Activated CD4-positive, alpha-beta T cell treated with anti-CD3 and anti-CD28 coated beads, Interleukin-2, amount 50 U/mL, for 1 hour (primary cell): ENCODE measurements at places on chromosomes 12 and 14.

GRCh38 chr12:1666685-1667162 is 24.1 kb upstream of the ADIPOR2 start:
- no peak for DNase-seq

GRCh38 chr12:96526110-96526509 is 36.7 kb downstream of the CFAP54 start:
- DNase-seq, result no peak

- no peak for DNase-seq
These were observed 8.5 kb downstream of the CTDSP2 start for GRCh38 chr12:57837864-57838562.

DNA sequence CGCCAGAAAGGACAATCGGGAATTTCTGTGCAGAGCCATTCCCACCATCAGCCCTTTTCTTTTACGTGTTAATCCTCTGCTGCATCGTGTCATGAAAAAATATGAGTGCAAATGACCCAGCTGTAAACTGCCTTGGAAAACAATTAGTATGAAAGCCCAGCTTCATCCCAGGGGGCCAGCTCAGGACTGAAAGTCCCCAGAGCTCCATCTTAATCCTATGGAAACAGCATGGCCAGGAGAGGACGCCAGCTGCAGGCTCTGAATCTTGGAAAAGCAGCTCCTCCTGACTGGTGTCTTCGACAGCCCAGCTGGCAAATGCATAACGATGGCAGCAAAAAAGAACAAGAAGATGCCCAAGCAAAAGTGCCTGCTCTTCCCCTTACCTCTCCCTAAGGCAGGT is 191.5 kb downstream of the NTF3 start:
- no peak for DNase-seq

GRCh38 chr12:118582863-118583262 is 206.5 kb downstream of the SUDS3 start:
- DNase-seq, result no peak
